ENCODE measurements at places on chromosomes 13 and 19.

DNA sequence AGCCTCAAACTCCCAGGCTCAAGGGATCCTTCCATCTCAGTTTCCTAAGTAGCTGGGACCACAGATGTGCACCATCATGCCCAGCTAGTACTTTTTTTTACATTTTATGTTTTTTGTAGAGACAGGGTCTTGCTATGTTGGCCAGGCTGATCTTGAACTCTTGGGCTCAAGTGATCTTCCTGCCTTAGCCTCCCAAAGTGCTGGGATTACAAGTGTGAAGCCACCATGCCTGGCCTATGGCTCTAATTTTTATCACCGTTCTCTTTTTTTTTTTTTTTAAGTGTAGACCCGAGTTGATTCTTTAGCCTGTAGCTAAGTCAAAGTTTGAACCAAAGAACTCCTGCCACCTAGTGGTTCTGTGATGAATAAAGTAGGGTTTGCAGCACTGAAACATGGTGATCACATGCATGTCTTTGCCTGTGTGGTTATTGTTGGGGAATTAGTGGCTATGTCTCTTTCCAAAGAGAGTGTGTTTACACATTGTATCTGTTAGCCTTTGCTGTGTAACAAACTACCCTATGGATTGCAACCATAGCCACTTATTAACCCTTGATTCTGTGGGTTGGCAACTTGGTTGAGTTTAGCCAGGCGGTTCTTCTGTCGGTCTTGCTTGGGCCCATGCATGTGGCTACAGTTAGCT is 11.6 kb downstream of the NFILZ start:
- peak; percentile 34 for DNase-seq

DNA sequence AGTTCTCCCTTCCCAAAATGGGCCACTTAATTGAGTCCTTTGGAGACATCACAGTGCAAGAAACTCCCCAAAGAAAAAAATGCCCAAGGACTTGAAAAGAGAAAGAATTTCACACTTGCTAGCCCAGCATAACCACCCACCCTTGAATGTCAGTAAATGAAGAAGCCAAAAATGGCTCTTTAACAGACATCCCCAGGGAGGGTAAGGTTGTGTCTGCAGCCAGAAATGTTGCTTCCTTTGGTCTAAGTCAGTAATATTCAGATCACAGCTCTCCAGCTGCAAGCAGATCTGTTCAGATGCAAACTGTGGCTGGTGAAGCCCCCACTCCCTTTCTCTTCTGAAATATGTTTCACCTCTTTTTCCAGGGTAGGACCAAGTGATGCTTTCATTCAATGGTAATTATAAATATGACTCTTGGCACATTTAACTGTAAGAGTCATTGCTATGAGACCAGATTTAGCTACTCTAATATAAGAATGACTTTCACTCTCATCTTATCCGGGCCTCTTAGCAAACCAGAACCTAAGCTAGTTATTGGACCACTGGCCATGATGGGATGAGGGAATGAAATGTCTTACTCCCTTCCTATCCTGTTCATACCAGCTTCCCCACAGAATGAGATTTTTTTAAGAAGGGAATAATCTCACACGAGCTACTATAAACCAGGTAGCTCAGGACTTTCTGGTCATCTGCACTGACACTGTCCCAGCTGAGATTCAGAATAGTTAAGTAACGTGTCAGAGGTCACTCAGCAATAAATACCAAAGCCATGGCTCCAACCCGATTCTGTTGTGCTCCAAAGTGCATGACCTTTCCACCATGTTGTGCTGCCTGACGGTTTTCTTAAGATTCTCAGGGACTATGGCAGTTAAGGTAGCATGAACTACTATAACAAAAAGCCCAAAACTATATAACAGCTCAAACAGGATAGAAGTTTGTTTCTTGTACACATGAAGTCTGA is 234.1 kb downstream of the FOXO1 start:
- DNase-seq, result no peak

GRCh38 chr19:33551676-33552075 is 30.1 kb upstream of the PEPD start:
- no peak for DNase-seq

- no peak for DNase-seq
Observed at GRCh38 chr19:38890686-38891085, 8.7 kb downstream of the SIRT2 start.

DNA sequence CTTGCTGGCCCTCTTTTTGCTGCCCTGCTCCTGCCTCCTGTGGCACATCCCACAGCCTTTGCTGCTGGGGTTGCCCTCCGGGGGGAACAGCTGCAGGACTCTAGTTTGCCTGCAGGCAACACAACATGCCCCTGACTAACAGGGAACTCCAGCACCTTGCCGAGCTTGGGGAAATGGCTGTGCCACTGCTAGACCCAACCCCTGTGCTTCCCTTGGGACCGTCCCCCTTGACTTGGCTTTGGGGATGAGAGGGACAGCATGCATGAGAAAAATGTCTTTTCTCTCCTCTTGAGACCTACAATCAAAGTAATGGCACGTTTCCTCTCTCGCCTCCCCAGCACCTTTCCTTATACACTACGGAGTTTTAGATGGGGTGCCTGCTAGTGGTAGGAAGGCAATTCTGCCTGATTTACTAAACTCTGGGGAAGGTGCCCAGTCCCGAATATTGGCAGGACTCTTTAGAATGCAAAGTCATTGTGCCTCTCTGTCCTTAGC is 12.4 kb upstream of the VWA8 start:
- DNase-seq, result no peak

GRCh38 chr19:3062165-3063105 is at the start of gene TLE5:
Gene TLE5, minus strand, starts transcription at chr19:3062495. Its CDS starts 295 bp downstream, at chr19:3062200.
- DNase-seq, result peak; percentile 55

GRCh38 chr19:6476155-6476895 is 5.3 kb downstream of the DENND1C start:
- no peak for DNase-seq

- no peak for DNase-seq
Observed at GRCh38 chr13:43267916-43268315, 244.5 kb downstream of the DNAJC15 start.

GRCh38 chr19:40614622-40615411 is 13.6 kb downstream of the LTBP4 start:
- DNase-seq, result peak; percentile 48

GRCh38 chr13:111939666-111940278 is 127.2 kb upstream of the SOX1 start:
- no peak for DNase-seq

DNA sequence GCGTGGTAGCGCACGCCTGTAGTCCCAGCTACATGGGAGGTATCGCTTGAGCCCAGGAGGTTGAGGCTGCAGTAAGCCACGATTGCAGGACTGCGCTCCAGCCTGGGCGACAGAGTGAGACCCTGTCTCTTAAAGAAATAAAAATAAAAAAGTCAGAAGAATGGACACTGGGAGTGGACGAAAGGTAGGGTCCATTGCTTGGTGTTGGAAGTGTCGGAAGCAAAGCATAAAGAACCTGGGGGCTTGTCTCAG is 392 bp upstream of the ARHGAP33 start:
- DNase-seq, result no peak

- no peak for DNase-seq
Observed at GRCh38 chr13:45108716-45109101, 11.6 kb upstream of the GTF2F2 start.

DNA sequence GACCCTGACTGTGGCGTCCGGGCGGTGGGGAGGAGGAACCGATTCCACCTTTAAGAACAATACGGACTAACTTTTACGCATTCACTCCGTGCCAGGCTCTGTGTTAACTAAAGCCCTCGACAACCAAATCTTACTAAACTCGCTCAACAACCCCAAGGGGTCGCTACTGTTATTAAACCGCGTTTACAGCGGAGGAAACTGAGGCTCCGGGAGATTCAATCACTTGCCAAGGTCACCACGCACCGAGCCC is 1.2 kb downstream of the SAMD1 start:
- no peak for DNase-seq

DNA sequence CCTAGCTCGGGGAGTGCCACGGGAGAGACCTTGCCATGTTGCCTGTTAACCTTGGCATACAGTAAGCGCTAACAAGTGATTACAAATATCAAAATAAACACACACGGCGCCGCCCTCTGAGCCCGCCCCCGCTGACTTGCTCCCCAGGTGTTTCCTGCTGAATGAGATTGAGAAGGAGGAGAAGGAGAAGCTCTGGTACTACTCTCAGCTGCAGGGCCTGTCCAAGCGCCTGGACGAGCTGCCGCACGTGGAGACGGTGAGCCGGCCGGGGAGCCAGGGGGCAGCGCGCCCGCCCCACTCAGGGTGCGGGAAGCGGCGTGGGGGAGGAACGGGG is 5.0 kb downstream of the APC2 start:
- DNase-seq, result no peak

GRCh38 chr13:37138169-37138568 is 32.7 kb upstream of the CSNK1A1L start:
- DNase-seq, result no peak

GRCh38 chr13:114030666-114031610 is 57.1 kb upstream of the C13orf46 start:
- DNase-seq, result no peak

DNA sequence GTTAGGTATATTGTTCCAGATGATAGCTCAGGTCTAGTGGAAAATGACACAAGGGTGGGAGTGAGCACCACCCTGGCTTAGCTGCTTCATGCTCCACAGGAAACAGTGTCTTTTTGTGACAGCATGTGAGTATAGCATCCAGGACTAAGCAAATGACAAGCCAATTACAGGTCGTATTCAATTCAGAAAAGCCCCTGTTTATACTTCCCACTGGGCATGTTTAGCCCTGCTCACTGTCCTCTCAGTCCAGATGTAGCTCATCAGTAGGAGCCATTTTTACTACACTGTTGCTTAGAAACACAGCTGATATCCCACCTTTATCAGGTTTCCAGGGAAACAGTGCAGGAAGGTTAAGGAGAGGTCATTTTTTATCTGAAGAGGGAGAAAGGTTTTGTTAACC is 8.0 kb downstream of the ABHD13 start:
- DNase-seq, result no peak

GRCh38 chr19:18780081-18780480 is 11.0 kb downstream of the COMP start:
- no peak for DNase-seq

DNA sequence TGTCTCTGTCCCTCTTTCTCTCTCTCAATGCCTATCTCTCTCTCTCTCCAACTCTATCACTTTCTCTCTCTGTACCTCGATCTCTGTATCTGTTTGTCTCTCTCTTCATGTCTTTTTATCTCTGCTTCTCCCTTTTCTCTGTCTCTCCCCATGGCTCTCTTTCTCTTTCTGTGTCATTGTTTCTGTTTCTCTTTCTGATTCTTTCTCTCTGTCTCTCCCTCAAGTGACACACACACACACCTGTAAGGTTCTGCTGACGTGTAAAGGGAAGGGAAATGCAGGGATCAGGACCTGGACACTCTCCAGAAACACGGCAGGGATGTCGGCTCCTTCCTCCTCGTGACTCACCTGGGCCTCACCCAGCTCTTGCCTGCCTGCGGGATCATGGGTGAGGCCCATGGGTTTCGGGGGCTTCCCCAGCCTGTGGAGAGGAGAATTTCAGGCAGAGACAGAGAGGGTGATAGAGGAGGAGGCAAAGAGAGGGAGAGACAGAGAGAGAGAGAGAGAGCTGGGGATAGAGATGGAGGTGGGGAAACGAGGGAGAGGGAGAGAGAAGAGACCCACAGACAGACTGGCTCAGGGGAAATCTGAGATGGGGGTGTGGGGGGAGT is 5.4 kb upstream of the PLAUR start:
- no peak for DNase-seq

DNA sequence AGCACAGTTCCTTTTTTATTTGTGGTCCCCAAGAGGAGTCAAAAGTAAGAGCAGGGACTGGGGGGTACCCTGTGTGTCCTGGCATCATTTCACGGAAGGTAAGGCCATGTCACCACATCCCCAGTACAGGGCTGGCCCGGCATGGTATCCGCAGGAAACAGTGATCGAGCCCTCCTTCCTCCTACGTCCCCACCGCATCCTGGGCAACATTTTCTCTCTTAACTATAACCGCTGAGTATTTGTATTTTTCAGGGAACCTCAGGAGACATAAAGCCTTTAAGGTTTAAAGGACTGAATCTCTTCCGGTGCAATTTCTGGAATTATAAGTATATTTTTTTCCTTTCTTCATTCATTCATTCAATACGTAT is 13.6 kb upstream of the LATS2 start:
- peak; percentile 97 for DNase-seq

- peak; percentile 9 for DNase-seq
Observed at GRCh38 chr19:35592226-35592625, 6.3 kb downstream of the PMIS2 start.

- no peak for DNase-seq
Observed at GRCh38 chr13:84658491-84659358, 776.5 kb upstream of the SLITRK1 start.

- DNase-seq, result no peak
Observed at GRCh38 chr13:21636656-21637055, 32.7 kb upstream of the MICU2 start.

GRCh38 chr19:12726988-12727316 is 3.2 kb upstream of the TNPO2 start:
- DNase-seq, result no peak

DNA sequence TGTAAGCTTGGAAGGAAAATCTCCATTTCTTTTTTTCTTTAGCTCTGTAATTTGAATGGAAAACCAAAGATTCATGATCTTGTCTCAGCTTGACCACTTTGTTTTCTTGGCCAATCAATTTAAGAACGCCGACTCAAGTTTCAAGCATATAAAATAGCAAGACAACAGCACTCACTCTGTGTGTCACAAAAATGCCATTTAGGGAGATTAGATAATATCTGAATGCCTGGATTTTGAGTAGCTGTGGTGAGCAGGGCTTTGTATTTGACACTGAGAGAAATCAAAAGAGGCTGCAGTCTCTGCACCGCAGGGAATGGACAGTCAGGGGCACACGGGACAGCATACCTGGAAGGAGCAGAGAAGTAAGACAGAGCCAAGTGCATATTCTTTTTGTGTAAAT is 209.5 kb upstream of the SLC10A2 start:
- DNase-seq, result no peak

DNA sequence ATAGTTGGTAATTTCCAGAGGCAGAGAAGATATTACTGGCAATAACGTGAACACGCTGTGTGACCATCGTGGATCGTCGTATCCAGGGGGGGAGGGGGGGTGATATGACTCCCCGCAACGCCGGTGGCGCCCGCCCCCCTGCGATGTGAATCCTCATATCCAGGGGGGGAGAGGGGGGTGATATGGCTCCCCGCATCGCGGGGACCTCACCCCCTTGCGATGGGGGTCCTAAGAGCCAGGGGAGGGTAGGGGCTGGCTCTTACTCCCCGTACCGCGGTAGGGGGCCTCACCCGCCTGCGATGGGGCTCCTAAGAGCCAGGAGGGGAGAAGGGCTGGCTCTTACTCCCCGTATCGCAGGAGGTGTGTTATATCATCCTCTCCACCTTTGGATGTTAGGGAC is 31.3 kb upstream of the RGCC start:
- DNase-seq, result no peak

DNA sequence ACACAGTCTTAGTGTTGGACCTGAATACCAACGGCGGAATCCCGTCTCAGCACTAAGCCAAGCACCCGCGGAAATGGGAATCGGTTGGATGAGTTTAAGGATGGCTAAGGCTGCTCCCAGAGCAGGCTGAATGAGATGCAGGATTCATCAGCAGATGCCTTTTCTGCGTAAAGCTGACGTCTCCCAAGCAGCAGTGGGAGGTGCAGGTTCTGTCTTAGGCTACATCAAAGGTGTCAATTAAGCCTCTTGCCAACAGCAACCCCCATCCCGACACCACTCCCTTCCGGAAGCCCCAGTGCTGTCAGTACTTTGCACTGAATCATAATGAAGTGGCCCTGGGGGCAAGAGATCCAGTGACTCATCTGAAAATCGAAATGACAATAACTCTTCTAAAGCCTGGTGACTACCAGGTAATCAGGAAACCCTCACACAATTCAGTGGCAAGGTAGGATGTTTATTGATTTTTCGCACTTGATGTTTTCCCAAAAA is 275.6 kb downstream of the DCLK1 start:
- DNase-seq, result no peak

Data from GDM1 (cell line).